ENCODE measurements at places on chromosomes 2 and 18. TPM values are rescaled to one million over a fixed set of nuclear protein-coding genes. Genes with fewer than 3 reads are reported as not detected.

The LCT gene
- not detected for total RNA-seq

The EVX2 gene
- not detected for total RNA-seq

The C2orf92 gene
- total RNA-seq, result 1.2 TPM

The BCL11A gene
- total RNA-seq, result 0.36 TPM

The ERFE gene
- total RNA-seq, result 0.66 TPM

The ELOA2 gene
- not detected for total RNA-seq

The SULT1C2 gene
- total RNA-seq, result not detected

The CHRNG gene
- total RNA-seq, result not detected

The PROM2 gene
- 0.19 TPM for total RNA-seq

The CROCC2 gene
- total RNA-seq, result not detected

The IL37 gene
- not detected for total RNA-seq

The SPATA3 gene
- total RNA-seq, result not detected

The ANKRD29 gene
- 0.85 TPM for total RNA-seq

The SRD5A2 gene
- total RNA-seq, result not detected

The SPR gene
- total RNA-seq, result 46.5 TPM

The AAK1 gene
- 24.1 TPM for total RNA-seq

The NEU2 gene
- not detected for total RNA-seq

The SIX2 gene
- total RNA-seq, result under 0.01 TPM

All from endothelial cell of coronary artery (primary cell).